MCF 10A (cell line): ENCODE measurements at places on chromosomes 5 and 9. TPM values are rescaled to one million over a fixed set of nuclear protein-coding genes. Genes with fewer than 3 reads are reported as not detected.
A peak's percentile ranks its signal among the peaks of the same experiment; 100 is the strongest.

NR5A1 gene
- not detected in 2 replicates for total RNA-seq

CSF2 gene
- not detected in 2 replicates for total RNA-seq

NPDC1 gene
- total RNA-seq: 161 and 171 TPM in 2 replicates

ZBTB34 gene
- total RNA-seq: 4.6 and 6.9 TPM in 2 replicates

DMGDH gene
- total RNA-seq: 9.2 and 14.7 TPM in 2 replicates

ISOC1 gene
- 11.2 and 12.8 TPM in 2 replicates for total RNA-seq

WHRN gene
- total RNA-seq: 9.4 and 12.8 TPM in 2 replicates

CARTPT gene
- total RNA-seq: not detected in 2 replicates

GRCh38 chr9:127741831-127742434, 6.8 kb upstream of the TOR2A start:
- no peaks in the 10 kb centered on the region for H3K4me1 ChIP-seq
- no peak overlapping the region for H3K27ac ChIP-seq
- H3K27me3 ChIP-seq: peaks cover 3% of the 10 kb centered on the region
- no peak overlapping the region for H3K4me3 ChIP-seq
- no peak for DNase-seq

DNA sequence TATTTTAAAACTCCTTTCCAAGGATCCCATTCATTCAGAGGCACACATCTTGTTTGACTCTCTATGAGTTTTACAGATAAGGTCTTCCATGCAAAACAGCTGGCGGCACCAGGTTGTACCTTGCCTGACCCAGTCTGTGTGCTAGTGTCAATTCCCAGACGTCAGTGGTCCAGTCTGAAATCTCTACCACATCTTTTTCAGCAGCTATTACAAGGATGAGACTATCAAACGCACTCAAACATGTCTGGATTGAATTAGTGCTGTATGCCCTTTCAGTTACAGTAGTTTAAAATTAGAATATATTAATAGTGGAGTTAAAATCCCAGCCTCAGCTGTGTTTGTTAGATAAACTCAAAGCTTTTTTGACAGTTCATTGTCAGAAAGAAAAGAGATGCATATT, 11.7 kb downstream of the CDC14B start:
- no peak overlapping the region for H3K27ac ChIP-seq
- no peak overlapping the region for H3K4me3 ChIP-seq
- H3K36me3 ChIP-seq: no peaks in the 10 kb centered on the region
- H3K27me3 ChIP-seq: no peaks in the 10 kb centered on the region
- DNase-seq: no peak

DNA sequence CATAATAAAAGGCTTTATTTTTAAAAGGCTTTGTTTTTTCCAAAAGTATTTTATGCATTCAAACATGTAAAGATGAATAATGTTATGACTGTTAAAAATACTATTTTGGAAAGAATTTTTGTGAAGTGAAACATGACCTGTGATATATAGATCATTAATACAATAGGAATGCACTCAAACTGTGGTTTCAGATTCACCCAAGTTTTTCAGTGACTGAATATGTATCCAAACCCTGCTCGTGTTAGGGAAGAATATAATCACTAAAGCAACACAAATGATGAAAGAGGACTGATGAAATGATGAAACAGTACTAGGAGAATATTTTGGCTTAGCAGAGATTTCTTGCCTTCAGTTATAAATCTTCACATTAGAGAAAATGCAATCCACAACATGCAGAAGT, 278.0 kb downstream of the ADAMTS6 start:
- H3K36me3 ChIP-seq: no peaks in the 10 kb centered on the region
- DNase-seq: peak; percentile 57
- H3K4me3 ChIP-seq: no peak overlapping the region
- H3K27ac ChIP-seq: peak overlapping the region; percentile 92
- H3K4me1 ChIP-seq: peaks cover 40% of the 10 kb centered on the region

DNA sequence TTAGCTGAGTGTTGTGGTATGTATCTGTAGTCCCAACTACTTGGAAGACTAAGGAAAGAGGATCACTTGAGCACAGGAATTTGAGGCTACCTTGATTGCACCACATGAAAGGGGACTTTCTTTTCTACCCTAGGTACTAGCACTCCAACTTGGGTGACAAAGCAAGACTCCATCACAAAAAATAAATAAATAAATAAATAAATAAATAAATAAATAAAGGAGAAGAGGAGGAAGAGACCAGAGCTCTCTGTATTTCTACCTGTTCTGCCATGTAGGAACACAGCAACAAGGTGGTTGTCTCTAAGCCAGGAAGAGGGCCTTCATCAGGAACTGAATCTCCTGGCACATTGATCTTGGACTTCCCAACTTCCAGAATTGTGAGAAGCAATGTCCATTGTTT, 118.6 kb downstream of the HMHB1 start:
- H3K4me1 ChIP-seq: peaks cover 29% of the 10 kb centered on the region
- H3K27me3 ChIP-seq: no peaks in the 10 kb centered on the region
- H3K4me3 ChIP-seq: no peak overlapping the region
- no peak overlapping the region for H3K27ac ChIP-seq
- no peak for DNase-seq

- H3K4me3 ChIP-seq: peak overlapping the region; percentile 93
- peak; percentile 65 for DNase-seq
- no peaks in the 10 kb centered on the region for H3K36me3 ChIP-seq
- H3K27me3 ChIP-seq: no peaks in the 10 kb centered on the region
Measured at GRCh38 chr5:36875051-36875789, 1.3 kb upstream of the NIPBL start.

DNA sequence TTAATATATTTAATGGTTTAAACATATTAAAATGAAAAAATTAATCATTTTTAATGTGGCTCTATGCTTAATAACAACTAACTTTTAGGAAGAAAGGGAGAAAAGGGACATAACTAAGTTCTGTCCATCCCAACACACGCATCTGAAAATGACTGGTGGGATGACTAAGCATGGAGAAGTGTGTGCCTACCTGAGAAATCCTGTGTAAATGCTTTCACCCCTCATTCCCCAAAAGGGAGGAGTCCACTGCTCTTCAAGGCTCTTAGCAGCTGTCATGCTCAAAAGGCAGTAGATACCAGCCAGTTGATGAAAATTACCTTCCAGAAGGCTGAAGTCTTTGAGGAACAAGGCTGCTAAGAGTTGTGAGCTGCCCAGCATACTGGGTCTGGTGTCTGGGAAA, 130.9 kb downstream of the NFIB start:
- H3K27ac ChIP-seq: no peak overlapping the region
- H3K4me1 ChIP-seq: peaks cover 38% of the 10 kb centered on the region
- H3K4me3 ChIP-seq: no peak overlapping the region
- H3K36me3 ChIP-seq: peaks cover 11% of the 10 kb centered on the region
- no peaks in the 10 kb centered on the region for H3K27me3 ChIP-seq

DNA sequence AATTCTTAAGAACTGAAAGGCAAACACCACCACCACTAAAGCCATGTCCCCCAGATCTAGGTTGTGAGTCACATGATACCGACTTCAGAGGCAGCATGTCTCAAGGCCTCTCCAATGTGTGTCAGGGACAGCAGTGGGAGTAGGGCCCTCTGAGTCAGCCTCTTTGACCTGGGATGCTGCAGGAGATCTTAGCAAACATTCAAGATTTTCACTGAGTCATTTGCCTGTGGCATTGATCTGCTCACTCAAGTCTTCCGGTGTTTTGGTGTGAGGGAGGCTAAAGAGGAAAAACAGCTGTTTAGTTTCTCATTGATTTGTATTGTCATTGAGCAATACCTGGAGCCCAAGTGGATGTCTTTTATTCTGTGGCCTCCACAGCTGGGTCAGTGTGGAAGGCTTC, 36.1 kb downstream of the TMC1 start:
- H3K27me3 ChIP-seq: no peaks in the 10 kb centered on the region
- H3K4me1 ChIP-seq: peaks cover 24% of the 10 kb centered on the region
- H3K27ac ChIP-seq: peak overlapping the region; percentile 91
- DNase-seq: peak; percentile 93
- no peak overlapping the region for H3K4me3 ChIP-seq
- no peaks in the 10 kb centered on the region for H3K36me3 ChIP-seq

DNA sequence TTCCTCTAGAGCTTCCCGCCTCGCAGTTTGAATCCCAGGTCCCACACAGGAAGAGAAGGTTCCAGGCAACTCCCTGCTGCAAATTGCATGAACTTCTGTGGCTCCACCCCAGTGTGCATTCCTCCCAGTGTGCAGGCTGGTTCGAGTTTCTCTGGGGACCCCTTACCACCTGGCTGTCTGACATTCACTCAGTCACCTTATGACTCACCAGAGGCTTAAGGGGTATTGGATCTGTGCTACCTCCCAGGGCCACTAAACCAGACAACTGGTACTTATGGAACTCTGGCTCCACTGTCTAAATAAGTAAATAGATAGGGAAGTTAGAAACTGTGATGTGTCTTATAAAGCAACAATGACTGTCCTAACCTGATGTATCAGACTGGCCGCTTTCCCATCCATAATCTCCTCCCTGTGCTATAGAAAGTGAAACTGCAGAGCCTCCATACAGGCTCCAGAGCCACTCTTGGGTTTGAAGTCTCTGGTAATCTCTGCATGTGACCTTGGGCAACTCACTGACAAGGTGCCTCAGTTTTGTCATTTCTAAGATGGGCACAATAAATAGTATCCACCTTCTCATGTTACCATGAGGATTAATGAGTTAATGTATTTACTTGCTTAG, 720.6 kb downstream of the SEMA5A start:
- H3K4me3 ChIP-seq: no peak overlapping the region
- no peak for DNase-seq
- H3K36me3 ChIP-seq: no peaks in the 10 kb centered on the region
- peak overlapping the region; percentile 46 for H3K27ac ChIP-seq
- H3K4me1 ChIP-seq: peaks cover 31% of the 10 kb centered on the region

DNA sequence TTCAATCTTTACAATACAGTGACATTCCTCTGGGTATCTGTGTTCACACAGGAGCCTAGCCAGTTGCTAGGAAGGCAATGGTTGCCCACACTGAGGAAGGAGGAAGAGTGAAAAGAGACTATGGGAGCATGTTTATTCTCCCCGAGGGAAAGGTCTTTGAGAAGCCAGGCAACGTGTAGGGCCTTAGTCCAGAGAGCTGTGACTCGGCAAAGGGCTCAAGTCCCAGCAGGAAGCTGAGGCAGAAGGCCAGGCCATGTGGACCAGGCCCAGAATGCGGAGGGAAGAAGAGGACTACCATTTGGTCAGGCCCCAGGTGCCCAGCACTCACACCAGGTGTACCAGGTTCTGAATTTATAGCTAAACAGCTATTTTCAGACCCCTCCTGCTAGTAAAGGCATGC, 136.6 kb upstream of the DMAC1 start:
- DNase-seq: no peak
- H3K4me3 ChIP-seq: no peak overlapping the region
- H3K27ac ChIP-seq: no peak overlapping the region
- H3K36me3 ChIP-seq: no peaks in the 10 kb centered on the region

DNA sequence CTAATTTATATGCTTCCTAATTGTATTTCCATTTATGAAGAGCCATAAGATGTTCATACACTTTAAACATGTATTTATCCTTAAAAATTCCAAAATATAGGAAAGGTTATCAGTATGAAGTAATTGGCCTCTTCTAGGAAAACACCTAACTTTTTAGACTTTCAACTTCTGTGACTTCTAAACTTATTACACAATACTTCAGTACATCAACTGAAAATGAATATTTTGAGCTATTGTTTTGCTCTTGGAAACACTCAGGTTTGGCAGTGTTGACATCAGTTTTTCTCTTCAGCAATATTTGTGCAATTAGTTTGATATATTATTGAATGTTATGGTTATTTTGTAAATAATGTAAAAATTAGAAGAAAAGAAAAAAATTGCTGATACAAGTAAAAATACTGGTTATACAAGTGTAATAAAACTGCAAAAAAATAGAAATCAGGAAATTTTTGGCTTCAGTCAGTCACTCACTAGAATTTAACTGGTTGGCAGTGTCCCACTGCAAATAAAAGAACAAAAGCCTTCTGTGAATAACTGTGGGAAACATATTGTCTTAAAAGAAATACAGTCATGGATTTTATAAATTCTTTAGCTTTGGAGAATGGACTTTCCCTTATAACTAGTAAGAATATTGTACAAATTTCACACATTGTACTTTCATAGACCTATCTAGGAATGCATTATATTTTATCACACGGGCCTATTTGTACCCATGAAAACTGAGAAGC, 635.9 kb downstream of the TLE1 start:
- H3K36me3 ChIP-seq: no peaks in the 10 kb centered on the region
- no peak for DNase-seq
- H3K27ac ChIP-seq: no peak overlapping the region
- no peaks in the 10 kb centered on the region for H3K27me3 ChIP-seq
- H3K4me3 ChIP-seq: no peak overlapping the region
- peaks cover 10% of the 10 kb centered on the region for H3K4me1 ChIP-seq

- no peak overlapping the region for H3K4me3 ChIP-seq
- peaks cover 24% of the 10 kb centered on the region for H3K4me1 ChIP-seq
- H3K27me3 ChIP-seq: no peaks in the 10 kb centered on the region
- no peak for DNase-seq
Measured at GRCh38 chr9:84317563-84317962, 23.0 kb downstream of the SLC28A3 start.

DNA sequence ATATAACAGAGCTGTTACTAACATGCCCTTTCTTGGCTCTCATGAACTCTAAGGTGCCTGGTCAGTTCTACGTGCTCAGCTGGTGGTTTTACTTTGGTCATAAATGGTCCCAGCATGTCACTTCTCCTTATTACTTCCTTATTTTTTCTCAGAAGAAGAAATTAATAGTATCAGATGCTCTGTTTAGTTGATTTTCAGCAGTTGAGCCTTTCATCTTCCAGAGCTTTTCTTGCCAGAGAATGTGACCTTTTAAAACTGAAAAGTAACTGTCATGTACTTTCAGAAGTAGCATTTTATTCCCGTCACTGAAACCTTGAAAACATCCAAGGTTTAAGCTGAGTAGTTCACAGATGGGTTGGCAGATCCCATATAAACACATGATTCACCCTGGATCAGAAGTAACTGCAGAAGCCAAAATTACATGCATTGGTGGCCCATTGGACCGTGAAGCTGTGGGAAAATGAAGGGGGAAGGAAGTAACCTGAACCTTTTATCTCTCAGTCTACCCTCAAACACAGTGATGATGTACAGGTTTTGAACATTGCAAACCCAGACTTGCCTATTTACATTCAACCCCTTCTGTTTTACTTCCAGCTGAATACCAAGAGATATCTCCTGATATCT, 50.5 kb downstream of the HACD4 start:
- H3K4me3 ChIP-seq: no peak overlapping the region
- H3K27ac ChIP-seq: peak overlapping the region; percentile 46
- no peaks in the 10 kb centered on the region for H3K36me3 ChIP-seq
- H3K27me3 ChIP-seq: no peaks in the 10 kb centered on the region

GRCh38 chr5:125093776-125094175, 347.3 kb upstream of the ZNF608 start:
- peak overlapping the region; percentile 72 for H3K27ac ChIP-seq
- H3K4me1 ChIP-seq: peaks cover 16% of the 10 kb centered on the region
- no peak overlapping the region for H3K4me3 ChIP-seq
- DNase-seq: peak; percentile 65
- no peaks in the 10 kb centered on the region for H3K36me3 ChIP-seq
- H3K27me3 ChIP-seq: no peaks in the 10 kb centered on the region
